SHP77 (cell line): ENCODE measurements at places on chromosomes 5 and 9.
A peak's percentile ranks its signal among the peaks of the same experiment; 100 is the strongest.

GRCh38 chr5:74798977-74799911 is 32.2 kb downstream of the NSA2 start:
- DNase-seq = no peak

GRCh38 chr9:113298924-113299770 is 4.0 kb downstream of the RNF183 start:
- peak; percentile 9 for DNase-seq

GRCh38 chr5:38634568-38635369 is 78.3 kb upstream of the LIFR start:
- DNase-seq = no peak

DNA sequence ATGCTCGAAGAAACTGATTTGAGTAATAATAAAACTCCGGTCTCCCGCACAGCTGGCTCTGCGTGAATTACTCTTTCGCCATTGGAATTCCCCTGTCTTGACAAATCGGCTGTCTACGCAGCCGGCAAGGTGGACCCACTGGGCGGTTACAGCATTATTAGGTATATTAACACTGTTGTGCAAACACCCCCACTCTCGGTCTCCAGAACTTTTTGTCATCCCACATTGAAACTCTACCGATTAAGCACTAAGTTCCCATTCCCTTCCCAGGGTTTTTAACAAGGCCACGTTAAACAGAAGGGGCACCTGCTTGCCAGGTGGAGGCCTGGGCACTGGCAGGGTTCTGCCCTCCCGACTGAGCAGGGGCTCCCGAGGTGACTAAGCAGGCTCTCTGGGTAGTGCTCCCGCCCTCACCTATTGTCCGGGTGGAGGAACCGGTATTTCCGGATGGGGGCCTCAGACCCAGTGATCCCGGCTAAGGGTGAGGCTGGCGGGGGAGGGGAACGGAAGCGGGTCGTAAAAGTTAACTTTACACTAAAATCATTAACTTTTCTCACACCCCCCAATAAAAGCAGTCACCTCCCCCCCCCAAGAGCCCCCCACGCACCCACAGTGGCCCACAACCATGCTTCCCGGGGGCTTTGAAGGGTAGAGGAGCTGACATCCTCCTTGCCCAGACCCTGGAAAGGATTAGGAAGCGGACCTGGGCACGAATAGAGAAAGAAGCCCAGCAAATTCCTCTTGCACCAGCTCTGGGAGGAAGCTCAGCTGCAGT is 53.5 kb upstream of the TJP2 start:
- DNase-seq = no peak

- no peak for DNase-seq
These were observed 309.7 kb downstream of the TLE1 start for GRCh38 chr9:81379655-81380054.

GRCh38 chr5:6573651-6574101 is 59.2 kb downstream of the NSUN2 start:
- peak; percentile 69 for DNase-seq

- no peak for DNase-seq
These were observed 338.4 kb downstream of the DNAH5 start for GRCh38 chr5:13606051-13606450.

GRCh38 chr9:133945314-133945975 is 46.7 kb downstream of the VAV2 start:
- DNase-seq = no peak

GRCh38 chr9:91071184-91071990 is 269.8 kb downstream of the SYK start:
- DNase-seq = peak; percentile 60

DNA sequence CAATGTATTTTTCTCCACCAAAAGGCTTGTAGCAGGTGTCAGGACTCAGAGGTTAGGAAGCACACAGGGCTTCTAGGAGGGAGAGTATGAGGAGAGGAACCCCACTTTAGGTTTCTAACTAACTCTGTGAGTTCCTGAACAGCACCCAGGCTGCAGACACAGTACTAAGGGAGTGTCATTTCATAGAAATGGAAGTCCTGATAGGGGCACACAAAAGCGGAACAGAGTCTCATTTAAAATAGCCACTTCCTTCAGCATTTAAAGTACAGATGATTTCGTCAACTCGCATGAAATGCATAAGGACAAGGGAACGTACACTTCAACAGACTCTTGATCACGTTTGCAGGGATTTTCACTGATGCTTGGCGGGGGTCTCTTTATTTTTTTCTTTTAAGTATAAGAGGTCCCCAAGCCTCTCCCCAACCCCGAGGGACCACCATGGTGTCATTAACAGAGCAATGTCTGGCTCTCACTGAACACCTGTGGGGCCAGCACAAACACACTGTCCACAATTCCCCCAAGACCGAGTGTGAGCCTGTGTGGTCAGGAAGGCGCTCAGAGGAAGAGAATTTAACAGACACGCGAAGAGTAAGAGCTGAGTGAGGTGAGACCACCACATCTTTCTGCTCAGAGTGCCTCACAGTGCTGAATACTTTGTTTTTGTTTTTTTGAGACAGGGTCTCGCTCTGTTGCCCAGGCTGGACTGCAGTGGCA is 82.3 kb downstream of the SECISBP2 start:
- no peak for DNase-seq

- DNase-seq = no peak
These were observed 78.6 kb downstream of the SPRY4 start for GRCh38 chr5:142246258-142246657.

GRCh38 chr5:176695073-176695472 is 47.8 kb downstream of the TSPAN17 start:
- no peak for DNase-seq

DNA sequence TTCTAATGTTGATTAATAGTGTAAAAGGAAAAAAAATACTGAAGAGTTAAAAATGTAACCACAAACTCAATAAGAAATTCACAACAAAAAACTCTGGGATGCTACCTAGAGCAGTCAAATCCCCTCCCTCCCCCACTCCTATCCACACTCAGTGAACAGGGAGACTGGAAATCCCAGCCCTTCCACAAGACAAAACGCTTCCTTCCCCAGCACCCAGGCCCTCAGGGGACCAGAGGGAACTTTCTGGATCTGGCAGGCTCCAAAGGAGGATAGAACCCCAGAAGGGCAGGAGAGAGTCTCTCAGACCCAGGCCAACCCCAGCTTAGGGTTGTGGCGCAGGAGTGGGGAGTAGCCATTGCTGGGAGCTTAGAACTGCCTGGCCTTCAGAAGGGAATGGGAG is 55.0 kb downstream of the DCP2 start:
- DNase-seq = no peak

GRCh38 chr9:13352451-13352979 is 73.0 kb upstream of the MPDZ start:
- DNase-seq = no peak

DNA sequence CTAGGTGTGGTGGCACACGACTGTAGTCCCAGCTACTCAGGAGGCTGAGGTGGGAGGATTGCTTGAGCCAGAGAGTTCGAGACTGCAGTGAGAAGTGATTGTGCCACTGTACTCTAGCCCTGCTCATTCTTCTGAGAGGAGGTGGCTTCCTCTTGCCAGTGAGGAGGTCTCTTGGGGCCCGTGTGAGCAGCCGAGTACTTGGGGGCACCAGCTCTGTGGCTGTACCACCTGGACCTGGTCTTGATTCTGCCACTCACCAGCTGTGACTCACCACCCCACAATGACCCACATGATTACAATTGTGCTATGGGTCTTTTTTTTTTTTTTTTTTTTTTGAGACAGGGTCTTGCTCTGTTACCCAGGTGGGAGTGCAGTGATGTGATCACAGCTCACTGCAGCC is 18.0 kb upstream of the CRB2 start:
- DNase-seq = no peak

GRCh38 chr9:126372716-126373115 is 46.1 kb downstream of the MVB12B start:
- DNase-seq = no peak

GRCh38 chr5:30693326-30693725 is 500.2 kb upstream of the CDH6 start:
- peak; percentile 23 for DNase-seq

DNA sequence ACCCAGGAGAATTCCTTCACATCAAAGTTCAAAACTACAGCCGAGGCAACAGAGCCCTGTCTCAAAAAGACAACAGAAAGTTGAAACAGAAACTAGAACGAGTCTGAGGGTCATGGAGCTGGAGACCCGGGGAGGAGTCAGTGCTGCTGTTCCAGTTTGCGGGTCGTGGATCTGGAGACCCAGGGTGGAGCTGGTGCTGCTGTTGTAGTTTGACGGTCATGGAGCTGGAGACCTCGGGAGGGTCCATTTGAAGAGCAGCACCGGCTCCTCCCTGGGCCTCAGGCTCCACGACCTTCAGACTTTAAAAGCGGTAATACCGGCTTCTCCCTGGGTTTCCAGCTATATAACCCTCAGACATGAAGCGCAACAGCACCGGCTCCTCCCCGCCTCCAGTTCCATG is 13.0 kb upstream of the LCN15 start:
- no peak for DNase-seq

DNA sequence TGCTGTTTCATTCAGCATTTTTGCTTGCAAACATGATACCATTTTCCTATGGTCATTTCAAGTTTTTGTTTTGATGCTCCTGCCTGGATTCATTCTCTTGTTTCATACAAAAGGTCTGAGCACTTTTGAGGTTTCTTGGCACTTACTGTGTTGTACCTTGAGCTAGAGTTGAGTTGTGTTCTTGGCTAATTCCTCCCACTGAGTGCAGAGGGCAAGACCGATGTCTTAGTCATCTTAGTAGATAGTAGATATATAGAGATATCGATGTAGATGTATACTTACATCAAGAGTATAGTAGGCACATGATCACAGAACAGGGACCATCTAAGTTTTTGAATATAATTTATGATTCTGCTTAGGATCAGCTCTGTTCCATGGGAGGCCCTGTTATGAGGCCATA is 366.6 kb downstream of the OSTF1 start:
- DNase-seq = no peak

DNA sequence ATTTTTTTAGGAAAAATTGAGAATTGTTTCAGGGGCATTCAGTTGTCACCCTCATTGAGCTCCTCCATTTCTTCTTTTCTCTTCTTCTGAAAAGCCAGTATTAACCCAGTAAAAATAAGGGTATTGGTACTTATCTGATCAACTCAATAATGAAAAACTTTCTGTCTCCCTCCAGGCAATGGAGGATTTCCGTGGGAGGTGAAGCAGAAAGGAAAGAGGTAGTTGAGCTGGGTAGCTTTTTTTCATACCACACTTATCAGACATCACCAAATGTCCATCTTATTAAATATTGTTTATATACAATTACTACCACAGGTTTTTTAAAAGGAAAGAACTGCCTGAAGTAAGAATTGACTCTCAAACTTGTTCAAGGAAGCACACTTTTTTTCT is 731.1 kb upstream of the ZNF608 start:
- no peak for DNase-seq

DNA sequence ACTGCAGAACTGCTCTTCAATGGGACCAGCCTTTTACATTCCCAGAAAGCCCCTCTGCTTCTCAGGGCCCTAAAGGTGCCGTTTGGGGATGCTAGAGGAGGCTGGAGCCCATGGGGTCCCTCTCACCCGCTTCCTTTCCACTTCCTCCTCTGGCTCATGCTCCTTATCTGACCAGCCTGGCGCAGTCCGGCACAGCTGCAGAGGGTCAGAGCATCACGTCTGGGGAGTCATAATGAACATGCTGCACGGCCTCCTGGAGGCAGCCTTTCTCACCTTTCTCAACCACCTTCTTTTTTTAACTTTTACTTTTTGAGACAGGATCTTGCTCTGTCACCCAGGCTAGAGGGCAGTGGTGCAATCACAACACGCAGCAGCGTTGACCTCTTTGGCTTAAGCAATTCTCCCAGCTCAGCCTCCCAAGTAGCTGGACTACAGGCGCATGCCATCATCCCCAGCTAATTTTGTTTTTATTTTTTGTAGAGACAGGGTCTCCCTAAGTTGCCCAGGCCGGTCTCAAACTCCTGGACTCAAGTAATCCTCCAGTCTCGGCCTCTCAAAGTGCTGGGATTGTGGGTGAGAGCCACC is 15.1 kb upstream of the TCF7 start:
- no peak for DNase-seq

DNA sequence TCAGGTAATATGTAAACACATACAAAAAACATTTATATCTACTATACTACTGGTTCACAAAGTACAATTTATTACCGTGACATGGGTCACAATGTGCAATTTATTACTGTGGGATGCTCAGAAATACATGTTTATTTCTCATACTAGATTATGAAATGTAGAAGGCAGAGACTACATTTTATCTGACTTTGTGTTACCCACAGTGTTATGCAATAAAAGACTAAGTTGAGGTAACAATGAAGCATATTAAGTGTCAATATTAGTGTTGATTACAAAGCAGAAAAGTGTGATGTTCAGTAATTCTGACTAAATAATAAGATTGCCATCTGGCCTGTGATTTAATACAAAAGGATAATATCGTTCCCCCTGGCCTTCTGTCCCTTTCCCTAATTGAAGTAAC is 42.4 kb downstream of the CPLANE1 start:
- no peak for DNase-seq

- no peak for DNase-seq
These were observed 156.8 kb downstream of the DCP2 start for GRCh38 chr5:113133211-113133975.

- no peak for DNase-seq
These were observed 4.1 kb downstream of the LRSAM1 start for GRCh38 chr9:127455324-127455992.

DNA sequence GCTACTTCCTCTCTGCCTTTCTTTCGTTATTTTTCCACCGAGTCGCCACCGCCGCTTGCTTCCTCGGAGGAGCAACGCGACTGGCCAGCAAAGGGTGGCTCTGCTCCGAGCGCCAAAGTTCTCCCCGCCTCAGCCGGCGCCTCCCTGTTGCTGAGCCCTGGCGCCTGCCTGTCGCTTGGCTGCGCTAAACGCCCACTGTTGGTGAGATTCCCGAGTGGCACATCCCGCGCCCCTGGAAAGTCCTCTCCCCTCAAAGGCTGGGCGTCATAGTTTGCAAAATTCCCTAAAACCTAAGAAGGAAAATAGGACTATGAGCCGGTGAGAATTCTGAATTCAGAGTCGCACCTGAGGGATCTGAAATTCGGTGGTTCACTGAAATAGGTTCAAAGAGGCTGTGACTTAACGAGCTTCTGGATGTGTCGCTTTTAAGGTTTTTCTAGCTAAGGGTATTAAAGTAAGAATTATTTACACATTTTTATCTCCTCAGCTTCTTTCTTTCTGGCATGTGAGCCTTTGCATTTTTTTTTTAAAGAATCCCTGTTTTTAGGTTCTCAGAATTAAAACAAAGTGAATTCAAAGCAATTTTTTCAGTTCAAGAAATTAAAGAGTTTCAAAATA is at the start of gene GRIN3A:
GRIN3A (minus strand) TSS at position 82 of the 618 bp plus-strand sequence. CDS start 668 bp downstream, outside the sequence.
- peak; percentile 15 for DNase-seq

- DNase-seq = no peak
These were observed 43.1 kb upstream of the ANKDD1B start for GRCh38 chr5:75568202-75568601.
